ENCODE measurements at places on chromosomes 7 and 10. TPM values are rescaled to one million over a fixed set of nuclear protein-coding genes. Genes with fewer than 3 reads are reported as not detected.

ATOH7 gene
- 0.22 TPM for total RNA-seq

DNA sequence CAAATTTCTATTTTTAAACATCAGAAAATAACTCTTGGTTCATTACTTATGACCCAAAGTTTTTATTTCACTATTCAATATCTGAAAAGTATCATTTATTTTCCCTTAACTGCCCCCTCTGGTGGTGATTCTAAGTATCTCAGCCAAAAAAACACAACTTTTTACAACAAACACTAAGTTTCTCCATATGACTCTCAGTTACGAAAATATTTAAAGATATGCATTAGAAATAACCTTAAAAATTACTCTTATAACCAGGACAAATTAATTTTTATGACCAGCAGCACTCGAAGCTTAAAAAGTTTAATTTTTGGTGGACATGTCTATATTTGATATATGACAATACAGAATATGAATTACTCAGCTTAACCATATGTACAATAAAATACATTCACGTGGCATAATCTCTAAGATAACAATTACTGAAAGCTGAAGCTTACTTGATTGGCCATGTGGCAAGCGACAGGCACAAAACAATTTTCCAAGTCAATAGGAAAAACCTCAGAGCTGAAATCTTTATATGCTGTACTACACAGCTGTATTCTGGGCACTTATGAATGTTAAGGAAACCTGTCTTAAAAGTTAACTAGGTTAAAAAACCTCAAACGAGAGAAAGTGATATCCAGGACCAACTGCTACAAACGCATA, 2.3 kb downstream of the HNRNPA2B1 start:
- no peak for DNase-seq

DNA sequence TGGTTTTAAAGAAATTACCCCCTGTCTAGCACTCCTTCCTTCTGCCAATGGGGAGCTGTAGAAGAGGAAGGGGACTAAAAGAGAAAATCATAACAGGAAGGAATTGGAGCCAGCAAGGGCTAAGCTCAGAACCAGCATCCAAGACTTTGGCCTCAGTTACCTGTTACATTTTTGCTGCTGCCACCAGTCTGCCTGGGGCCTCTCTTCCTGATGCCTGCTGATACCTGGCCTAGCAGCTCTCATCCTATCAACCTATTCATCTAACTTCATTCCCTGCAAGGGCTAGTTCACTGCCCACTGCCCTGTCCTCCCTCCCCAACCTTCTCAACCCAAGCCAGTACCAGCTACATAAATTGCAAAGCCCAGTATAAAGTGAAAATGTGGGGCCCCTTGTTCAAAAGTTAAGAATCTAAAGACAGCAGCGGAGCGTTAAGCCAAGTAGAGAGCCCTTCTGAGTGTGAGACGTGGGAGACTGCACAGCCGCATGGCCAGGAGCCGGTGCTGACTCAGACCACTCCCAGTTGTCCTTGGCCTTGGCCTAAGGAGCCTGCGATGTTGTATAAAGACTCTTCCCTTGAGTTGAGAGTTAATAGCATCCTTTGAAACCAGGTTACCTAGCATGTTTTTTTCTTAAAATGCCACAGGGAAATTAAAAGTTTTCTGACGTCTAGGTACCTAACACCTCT, 13.2 kb upstream of the AOC1 start:
- no peak for DNase-seq

GRM3 gene
- total RNA-seq, result not detected

- no peak for DNase-seq
Measured at GRCh38 chr10:103481974-103482531, 3.0 kb upstream of the CALHM3 start.

DNA sequence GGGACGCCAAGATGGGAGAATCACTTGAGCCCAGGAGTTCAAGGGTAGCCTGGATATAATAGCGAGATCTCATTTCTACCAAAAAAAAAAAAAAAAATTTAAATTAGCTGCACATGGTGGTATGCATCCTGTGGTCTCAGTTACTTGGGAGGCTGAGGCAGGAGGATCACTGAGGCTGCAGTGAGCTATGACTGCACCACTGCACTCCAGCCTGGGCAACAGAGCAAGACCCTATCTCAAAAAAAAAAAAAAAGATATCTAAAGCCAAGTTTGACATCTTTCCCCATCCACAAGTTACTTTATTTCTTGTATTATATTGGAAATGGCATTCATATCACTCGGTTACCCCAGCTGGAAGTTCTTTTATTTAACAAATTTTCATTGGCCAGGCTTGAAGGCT, 3.4 kb upstream of the PIP4K2A start:
- DNase-seq, result no peak

TET1 gene
- total RNA-seq, result 10.4 TPM

DNA sequence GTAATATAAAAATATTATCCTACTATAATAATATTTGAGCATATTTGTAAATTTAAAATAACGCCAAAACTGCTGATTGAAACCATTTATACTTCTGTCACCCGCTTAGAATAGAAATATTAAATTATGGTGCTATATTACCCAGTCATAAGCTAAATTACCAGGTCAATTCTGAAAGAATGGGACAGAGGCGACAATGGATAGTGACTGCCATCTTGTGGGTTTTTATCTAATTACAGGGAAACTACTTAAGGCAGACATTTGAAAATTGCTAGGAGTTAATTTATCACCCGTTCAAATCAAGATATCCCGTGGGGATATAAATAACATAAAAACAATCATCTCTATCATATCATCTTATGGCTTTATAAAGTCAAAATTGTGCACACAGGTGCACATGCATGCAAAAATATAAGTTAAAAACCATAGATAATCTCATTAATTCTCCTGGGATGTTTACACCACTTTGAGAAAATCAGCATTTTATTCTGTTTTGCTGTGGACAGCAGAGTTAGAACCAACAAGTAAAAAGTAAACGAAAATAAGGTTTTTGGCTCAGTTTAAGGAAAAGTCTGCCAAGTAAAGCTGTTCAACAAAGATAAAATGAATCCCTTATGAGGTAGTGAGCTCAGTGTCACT, 41.3 kb upstream of the HPSE2 start:
- DNase-seq, result no peak

DNA sequence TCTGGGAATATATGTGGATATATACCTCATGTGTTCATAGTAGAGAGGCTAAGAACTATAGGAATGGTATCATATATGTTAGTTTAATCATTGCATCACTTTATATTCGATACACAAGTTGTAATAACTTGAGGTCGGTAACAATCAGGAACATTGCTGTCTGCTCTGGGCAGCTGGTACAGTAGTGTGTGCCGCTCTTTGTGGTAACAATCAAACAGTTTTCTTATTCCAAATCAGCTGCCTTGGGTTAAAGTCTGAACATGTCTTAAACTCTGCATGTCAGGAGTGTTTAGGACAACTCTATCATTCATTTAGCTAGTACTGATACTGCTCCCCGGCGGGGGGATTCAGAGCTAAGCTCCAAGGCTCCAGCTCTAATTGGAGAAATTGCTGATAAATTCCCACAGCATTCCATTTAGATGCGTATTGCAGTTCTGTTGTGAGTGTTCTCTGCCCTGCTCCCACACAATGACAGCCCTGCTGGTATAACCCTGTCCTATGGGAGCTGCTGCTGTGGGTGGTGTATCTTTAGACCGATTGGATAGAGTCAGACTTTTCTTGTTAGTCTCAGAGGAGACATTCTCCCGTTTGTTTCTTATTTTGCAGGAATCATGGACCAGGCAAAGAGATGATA, 707.5 kb upstream of the FZD8 start:
- no peak for DNase-seq
